Activated CD4-positive, alpha-beta T cell treated with anti-CD3 and anti-CD28 coated beads, Interleukin-2, amount 10 ng/mL, durations not matched to agents 7 days and 5 days (primary cell): ENCODE measurements at places on chromosomes 4 and X. TPM values are rescaled to one million over a fixed set of nuclear protein-coding genes. Genes with fewer than 3 reads are reported as not detected.

DNA sequence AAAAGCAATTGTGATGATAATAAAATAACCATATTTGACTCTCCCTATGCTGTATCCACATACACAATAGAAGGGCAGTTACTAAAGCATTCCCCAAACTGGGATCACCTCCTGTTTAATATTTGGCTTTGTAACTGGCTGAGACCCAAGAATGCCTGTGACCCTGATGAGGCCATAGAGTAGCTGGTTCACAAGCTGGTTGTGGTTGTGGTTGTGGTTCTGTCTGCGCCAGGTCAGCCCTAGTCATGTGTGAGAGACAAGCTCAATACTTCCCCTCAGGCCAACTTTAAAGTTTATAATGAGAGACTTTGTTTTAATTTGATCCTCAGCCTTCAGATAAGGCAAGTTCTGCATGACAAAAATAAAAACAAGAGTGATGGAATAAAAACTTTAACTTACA, 209.9 kb downstream of the PARM1 start:
- H3K27ac ChIP-seq, result no peak overlapping the region
- no peaks in the 10 kb centered on the region for H3K4me1 ChIP-seq
- no peaks in the 10 kb centered on the region for H3K36me3 ChIP-seq
- H3K27me3 ChIP-seq, result no peaks in the 10 kb centered on the region
- no peak overlapping the region for H3K4me3 ChIP-seq
- DNase-seq, result no peak

DNA sequence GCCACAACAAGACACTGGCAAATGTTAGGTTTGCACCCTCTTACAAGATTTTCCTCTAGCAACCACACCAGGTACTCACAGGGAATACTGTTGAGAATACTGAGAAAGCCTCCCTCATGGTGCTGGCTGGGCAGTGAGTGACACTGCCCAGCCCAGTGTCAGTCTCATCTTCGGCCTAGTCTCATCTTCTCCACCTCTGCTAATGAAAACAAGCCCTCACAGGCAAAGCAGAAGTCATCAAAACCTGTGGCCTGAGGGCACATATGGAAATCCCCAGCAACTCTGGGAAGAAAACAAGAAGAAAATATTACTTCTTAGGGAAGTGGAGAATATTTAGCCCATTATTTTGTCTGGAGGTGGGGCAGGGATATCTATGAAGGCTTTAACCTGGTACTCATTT, 7.9 kb upstream of the ADAM29 start:
- no peaks in the 10 kb centered on the region for H3K36me3 ChIP-seq
- H3K4me1 ChIP-seq, result no peaks in the 10 kb centered on the region
- DNase-seq, result no peak
- H3K27me3 ChIP-seq, result no peaks in the 10 kb centered on the region
- no peak overlapping the region for H3K4me3 ChIP-seq

GRCh38 chr4:183342541-183343533, 20.6 kb upstream of the CLDN24 start:
- H3K4me1 ChIP-seq, result no peaks in the 10 kb centered on the region
- peaks cover 20% of the 10 kb centered on the region for H3K27me3 ChIP-seq
- no peak overlapping the region for H3K27ac ChIP-seq

FGF2 gene
- total RNA-seq, result 0.02 TPM

IL13RA2 gene
- total RNA-seq, result not detected
